ENCODE measurements at places on chromosomes 6 and 20.

DNA sequence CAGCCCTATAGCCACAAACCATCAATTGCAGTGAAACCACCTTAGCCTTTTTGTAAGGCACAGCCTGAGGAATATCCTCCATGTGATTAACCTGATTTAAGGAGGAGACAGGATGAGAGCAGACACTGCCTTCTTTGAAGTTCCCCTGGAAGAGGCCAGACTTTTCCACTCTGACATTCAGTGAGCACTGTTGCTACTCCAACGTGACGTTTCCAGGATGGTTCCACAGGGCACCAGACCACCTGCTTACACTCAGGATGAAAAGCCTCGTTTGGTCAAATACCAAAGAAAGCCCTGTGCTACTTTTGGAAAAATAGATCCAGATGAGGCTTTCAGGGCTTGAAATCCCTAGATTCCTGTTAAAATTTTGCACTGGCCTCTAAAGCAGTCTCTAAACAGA is 1102.1 kb upstream of the FLRT3 start:
- no peak for DNase-seq

DNA sequence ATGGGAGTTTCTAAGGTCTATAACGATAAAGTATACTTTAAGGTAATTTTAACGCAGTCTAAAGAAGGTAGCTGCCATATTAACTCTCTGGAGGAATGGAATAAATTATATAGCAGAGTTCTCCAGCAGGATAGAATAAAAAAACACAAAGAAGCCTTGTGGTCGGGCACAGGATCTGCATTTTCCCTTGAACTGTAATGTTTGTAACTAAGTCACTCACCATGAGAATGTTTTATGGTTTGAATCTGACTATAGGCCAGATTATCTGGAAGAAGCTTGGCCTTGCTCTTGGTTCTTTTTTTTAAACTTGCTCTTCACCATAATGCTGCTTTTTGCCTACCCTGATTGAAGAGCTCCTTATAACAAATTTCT is 238.8 kb upstream of the NOX3 start:
- no peak for DNase-seq

GRCh38 chr6:143973097-143973966 is 34.7 kb downstream of the PLAGL1 start:
- DNase-seq = no peak

- DNase-seq = no peak
These were observed 2.2 kb downstream of the SMPDL3A start for GRCh38 chr6:122791310-122791679.

- peak; percentile 32 for DNase-seq
These were observed 69.0 kb downstream of the MOCS1 start for GRCh38 chr6:39865011-39865888.

GRCh38 chr6:163380216-163380615 is 34.3 kb upstream of the QKI start:
- DNase-seq = no peak

DNA sequence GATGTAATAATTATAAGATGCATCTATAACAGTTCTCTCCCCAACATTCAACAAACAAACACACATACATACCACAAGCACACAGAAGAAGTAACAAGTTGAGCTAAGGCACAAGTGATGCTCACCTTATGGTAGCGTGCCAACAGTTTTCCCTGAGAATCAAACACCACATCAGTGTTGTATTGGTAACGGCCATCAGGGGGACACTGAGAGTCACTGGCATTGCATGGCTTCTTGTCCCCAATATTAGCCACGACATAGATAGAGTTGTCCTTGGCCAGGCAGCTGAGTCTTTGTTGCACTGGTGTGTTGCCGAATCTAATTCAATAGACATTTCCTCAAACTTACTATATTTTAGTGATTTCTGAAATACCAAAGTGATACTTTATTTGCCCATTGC is 14.8 kb upstream of the VNN1 start:
- no peak for DNase-seq

DNA sequence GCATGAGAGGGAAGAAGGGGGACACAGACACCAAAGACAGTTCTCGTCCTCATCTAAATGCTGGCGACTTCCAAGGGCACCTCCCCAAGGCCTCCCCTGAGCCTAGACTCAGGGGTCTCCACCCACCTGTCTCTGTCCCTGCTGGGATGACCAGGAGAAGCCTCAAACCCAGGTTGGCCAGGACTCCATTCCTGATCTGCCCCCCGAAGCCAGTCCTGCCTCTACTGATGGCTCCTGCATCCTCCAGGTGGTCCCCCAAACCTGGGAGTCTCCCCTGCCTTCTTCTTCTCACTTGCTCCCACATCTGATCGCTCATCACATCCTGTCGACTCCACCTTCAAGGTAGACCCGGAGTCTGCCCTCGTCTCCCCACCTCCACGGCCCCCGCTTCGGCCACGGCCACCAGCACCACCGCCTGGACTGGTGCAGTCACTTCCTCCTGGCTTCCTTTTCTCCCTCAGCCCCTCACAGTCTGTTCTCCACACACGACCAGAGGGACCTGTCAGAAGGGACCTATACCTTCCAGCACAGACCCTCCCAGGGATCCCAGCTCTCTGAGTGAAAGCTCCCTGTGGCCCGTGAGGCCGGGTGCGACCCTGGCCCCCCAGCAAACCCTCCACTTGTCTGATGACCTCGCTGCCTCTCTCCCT is 92.1 kb downstream of the CEBPB start:
- DNase-seq = no peak

DNA sequence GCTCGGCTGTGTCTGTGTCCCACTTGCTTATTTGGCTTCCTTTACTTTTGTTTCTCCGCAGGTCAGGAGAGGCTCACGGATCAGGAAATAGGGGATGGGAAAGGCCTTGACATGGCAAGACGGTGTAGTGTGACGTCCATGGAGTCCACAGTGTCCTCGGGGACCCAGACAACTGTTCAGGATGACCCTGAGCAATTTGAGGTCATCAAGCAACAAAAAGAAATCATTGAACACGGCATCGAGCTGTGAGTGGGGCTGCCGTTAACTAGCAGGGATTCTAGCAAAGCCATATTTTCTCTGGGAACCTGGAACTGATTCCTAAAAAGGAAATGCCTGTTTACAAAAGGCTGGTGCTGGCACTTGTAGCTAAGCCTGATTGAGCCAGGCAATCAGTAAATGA is 54.4 kb downstream of the ARFGEF2 start:
- no peak for DNase-seq

DNA sequence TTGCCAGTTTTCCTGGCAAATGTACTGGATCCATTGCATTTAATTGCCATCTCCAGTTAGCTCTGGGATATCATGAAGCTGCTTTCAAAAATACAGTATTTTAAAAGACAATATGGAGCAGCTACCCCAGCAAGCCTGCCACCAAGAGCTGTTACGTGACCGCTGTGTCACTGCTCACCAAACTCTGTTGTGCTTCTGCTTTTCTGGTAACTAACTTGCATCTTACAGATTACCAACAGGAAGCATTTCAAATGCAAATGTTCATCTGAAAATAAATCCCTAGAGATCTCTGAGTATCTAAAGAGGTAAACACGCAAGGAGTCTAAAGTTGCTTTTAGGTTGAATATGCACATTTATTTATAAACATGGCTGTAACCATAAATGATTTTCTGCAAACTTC is 1008.3 kb downstream of the KIF16B start:
- DNase-seq = no peak

DNA sequence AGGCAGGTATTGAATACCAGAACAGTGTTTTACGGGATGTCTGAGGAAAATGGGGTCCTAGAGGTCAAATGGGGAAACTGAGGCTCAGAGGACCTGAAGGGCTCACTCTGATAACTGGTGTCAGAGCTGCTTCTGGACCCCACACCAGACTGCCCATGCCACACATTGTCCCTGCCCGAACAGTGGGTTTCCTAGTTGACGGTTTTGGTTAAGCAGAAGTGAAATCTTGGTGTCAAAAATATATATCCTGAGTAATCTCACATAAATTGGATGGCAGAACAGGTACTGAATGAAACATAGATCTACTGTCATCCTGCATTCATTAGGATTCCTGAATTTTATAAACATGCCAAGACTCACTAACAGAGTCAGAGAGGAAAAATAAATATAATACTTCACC is 16.3 kb downstream of the NOX3 start:
- no peak for DNase-seq

GRCh38 chr20:6178537-6178936 is 55.7 kb upstream of the FERMT1 start:
- DNase-seq = no peak

DNA sequence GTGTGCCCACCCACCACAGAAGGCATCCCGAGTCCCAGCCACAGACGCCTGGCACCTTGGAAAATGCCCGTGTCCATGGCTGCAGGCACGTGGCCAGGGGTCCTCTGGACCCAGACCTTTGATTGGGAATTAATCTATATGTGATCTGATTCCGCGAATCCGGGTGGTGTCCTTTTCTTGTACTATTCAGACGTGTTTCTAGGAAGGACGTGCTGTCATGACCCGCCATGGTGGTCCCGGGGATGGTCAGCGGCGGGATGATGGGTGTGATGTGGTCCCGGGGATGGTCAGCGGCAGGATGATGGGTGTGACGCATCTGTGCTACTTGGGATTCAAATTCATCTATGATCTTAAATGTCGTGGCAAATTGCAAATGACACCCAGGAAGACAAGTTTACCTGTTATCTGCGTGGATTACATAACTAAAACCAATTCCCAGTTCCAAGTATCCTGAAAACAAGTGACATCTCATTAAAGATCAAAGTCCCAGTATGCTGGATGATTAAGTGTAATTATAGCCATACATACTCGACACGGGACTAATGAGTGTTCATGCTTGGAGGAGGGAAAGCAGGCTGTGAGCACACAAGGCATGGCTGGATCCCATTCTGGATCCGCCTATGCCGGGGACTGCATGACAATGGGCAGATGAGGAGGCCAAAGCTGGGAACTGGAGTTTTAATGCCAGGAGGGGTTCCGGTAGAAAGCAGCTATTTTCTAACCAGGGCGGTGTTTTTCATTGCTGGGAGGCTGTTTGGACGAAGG is 256.5 kb downstream of the TAF4 start:
- DNase-seq = no peak

DNA sequence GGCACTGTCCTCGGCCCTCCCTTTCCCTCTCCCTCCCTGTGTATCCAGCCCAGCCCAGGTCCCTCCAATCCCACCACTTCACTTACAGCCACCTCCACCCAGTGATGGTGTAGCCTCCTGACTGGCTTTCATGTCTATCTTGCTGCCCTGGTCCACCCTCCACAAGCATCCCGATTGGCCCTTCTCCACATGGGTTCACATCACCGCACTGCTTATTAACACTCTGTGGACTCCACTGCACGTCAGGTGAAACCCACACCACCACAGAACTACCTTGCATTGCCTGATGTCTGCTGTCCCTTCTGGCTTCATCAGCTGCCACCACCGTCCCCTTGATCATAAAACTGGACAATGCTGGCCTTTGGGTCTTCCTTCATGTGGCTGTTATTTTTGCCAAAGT is 220.4 kb upstream of the ARID1B start:
- no peak for DNase-seq

- no peak for DNase-seq
These were observed 254.7 kb downstream of the GMPR start for GRCh38 chr6:16493112-16493511.
